ENCODE measurements at places on chromosomes 6 and 20.

GRCh38 chr6:110990840-110991576 lies 9.2 kb downstream of the RPF2 start:
- DNase-seq, result no peak

DNA sequence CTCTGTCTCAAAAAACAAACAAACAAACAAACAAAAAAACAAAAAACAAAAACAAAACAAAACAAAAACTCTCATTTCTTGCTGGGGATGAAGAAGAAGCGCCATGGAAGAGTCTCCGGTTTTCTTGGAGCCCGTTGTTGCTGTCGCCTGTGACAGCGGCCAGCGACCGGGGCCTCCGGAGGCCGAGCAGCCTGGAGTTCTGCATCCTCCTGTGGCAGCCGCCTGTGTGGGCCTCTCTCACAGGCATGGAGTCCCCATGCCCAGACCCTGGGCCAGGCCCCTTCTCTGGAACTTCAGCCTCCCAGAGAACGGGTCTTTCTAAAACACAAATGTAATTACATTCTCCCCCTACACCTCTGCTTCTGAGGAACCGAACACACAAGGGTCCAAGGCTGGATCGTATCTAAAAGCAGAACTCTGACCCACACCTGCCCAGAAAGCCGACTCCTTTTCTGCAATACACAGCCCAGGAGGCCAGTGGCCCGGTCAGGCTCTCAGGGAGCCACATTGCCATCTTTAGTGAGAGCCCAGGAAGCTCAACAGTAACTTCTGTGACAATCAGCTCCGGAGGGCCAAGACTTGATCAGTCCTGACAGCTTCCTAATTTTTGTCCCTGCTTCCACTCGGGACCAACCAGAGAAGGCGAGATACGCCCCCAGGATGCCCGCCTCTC lies 18.5 kb downstream of the DACT2 start:
- DNase-seq, result no peak

- no peak for DNase-seq
Observed at GRCh38 chr6:33323623-33323948, 6.0 kb upstream of the ZBTB22 start.

- DNase-seq, result no peak
Observed at GRCh38 chr6:53795702-53796450, 1.1 kb downstream of the LRRC1 start.

DNA sequence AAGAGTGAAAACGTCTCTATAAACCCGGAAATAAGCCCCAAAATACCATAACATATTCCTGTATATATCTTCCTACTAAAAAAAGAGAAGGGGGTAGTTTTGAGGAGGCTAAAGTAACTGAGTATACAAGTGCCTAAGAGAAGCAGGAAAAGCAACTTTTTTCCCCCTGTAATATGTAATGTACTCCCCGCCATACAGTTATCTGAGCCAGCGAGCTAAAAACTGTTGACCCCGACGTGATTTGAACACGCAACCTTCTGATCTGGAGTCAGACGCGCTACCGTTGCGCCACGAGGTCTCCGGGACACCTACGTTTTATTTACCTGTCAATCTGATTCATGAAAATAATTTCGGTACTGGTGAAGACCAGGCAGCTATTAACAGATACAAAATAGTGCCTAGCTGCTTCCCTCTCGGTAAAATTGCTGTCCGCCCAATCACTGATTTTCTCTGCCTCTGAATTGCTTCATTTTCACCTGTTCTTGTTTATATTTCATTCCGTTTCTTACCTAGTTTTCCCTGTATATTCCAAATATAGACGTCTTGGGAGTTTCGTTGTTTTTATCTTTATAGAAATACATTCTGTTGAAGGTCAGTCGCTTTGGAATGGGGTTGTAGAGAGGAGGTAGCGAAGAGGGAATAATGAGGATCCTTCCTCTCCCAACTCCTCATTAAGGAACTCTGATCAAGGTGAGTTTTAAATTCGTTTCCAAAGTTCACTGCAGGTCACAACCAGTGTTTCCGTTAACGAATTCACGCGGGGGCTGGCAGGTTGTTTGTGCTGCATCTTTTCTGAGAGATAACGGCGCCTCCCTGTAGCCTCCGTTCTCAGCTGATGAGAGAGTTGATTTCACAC lies 33.6 kb upstream of the BTN3A2 start:
- no peak for DNase-seq

- peak; percentile 40 for DNase-seq
Observed at GRCh38 chr20:23995905-23996666, 7.5 kb upstream of the GGTLC1 start.

- no peak for DNase-seq
Observed at GRCh38 chr6:41568202-41568584, 22.0 kb downstream of the FOXP4 start.

DNA sequence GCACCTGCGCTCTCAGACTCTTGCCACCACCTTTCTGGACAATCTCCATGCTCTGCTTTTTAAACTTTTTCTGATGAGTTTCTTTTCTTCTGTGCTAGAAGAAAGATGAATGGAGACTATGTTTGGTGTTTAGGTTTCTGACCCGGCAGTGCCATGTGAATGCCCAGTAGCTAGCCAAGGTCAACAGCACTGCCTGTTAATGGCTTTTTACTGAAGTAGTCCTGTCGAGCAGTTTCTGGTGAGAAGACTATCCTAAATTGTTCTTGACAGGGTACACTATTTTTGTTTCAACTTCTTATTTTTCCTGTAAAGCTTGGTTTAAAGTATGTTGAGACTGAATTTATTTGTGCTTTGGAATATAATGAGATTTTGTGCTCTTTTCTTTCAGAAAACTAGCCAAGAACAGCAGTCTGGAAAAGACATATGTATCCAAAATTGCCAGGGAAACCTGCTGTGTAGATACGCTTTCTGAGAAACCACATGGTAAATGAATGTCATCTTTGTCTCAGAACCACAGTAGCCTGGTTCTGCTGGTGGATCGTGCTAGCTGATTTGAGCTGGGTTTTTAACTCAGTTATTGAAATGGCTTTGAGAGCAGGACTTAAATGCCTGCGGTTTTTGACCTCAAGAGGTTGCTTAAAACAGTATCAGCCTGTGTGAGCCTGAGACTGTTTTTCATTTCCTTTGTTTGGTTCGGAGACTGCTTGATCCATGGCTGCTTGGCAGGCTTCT lies 48.1 kb downstream of the KCNS1 start:
- no peak for DNase-seq

DNA sequence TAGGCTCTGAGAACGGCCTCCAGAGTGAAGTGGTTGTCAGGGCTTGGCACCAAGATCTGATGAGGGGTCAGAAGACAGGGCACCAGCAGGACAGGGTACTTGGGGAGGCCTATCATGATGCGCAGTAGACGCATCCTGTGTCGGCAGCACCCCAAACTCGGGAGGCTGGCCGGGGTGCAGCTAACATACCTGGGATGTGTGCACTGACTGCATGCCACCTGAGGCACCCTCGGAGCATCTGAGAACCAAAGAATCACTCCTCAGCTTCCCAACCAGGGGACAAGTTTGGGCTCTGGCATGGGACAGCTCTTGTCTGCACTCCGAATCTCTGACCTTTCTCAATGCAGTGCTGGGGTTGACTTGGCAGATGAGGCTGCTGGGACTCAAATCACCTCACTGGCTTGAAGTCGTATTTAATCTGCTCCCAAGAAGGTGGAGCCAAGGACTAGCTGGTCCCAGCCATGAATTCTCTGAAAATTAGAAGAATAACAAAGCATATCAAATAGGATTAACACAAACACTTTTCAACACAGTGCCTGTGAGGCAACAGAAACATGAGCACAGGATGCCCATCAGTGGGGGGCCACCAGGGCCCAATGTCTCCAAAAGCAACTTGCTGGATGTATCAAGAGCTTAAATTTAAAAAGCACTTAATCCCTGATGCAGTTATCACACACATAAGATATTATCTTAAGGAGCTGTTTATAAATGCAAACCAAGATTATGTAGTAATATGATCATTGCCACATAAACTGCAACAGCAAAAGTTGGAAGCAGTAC lies 348.8 kb downstream of the PREX1 start:
- DNase-seq, result no peak

- DNase-seq, result no peak
Observed at GRCh38 chr6:119407156-119407555, 57.6 kb upstream of the MAN1A1 start.

GRCh38 chr6:125742464-125743120 lies 6.8 kb upstream of the HEY2 start:
- no peak for DNase-seq

Measured in stimulated activated CD8-positive, alpha-beta memory T cell treated with anti-CD3 and anti-CD28 coated beads, Interleukin-2, amount 100 ng/mL, for 1 hour (primary cell).